ENCODE measurements at places on chromosomes 2 and 18.

DNA sequence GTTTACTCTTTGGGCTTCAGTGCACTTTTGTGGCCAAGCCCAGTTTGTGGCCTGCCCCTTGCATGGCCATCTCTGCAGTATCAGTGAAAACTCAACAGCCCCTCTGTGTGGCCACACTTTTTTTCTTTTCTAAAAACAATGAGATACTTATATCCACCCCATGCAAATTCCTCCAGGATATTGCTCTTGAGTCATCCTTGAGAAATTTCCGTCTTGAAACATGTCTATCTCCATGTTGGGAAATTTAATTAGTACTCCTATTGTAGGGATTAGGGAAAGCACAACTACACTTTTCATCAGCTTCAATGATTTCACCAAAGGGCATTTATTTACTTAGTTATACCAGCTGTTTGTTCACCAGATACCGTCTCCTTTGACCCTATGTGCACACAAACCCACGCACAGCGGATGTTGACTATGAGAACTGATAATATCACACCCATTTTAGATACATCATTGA, 993.1 kb downstream of the TSN start:
- H3K27me3 ChIP-seq, result no peaks in the 10 kb centered on the region
- H3K4me3 ChIP-seq, result no peak overlapping the region
- H3K36me3 ChIP-seq, result no peaks in the 10 kb centered on the region
- no peak for DNase-seq
- no peaks in the 10 kb centered on the region for H3K4me1 ChIP-seq

GRCh38 chr2:27833931-27834330, 56.3 kb downstream of the RBKS start:
- peaks cover 16% of the 10 kb centered on the region for H3K36me3 ChIP-seq
- H3K27me3 ChIP-seq, result no peaks in the 10 kb centered on the region
- H3K4me3 ChIP-seq, result no peak overlapping the region
- H3K27ac ChIP-seq, result no peak overlapping the region
- no peak for DNase-seq
- no peaks in the 10 kb centered on the region for H3K4me1 ChIP-seq

GRCh38 chr18:74517236-74517630, 17.1 kb upstream of the CNDP1 start:
- H3K36me3 ChIP-seq, result peaks cover 44% of the 10 kb centered on the region
- H3K27ac ChIP-seq, result no peak overlapping the region
- no peak for DNase-seq
- peaks cover 49% of the 10 kb centered on the region for H3K4me1 ChIP-seq

DNA sequence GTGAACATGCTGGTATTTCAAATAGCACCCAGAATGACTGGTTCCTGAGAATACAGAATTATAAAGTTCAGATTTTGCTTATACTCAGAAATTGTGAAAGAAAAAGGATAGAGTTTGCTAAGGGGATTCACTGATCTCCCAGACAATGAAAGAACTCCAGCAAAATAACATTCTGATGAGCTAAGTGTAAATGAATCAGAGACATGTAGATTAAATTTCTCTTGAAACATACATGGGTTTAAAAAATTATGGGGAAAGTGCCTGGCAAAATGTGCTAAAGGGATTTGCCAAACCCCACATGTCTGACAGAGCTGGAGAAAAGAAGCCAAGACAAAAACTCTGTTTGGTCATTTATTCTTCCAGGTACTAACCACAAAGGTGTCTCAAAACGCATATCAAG, 116.3 kb downstream of the FTCDNL1 start:
- no peaks in the 10 kb centered on the region for H3K27me3 ChIP-seq
- no peak overlapping the region for H3K27ac ChIP-seq
- no peak overlapping the region for H3K4me3 ChIP-seq
- no peak for DNase-seq
- H3K36me3 ChIP-seq, result no peaks in the 10 kb centered on the region

- H3K4me3 ChIP-seq, result no peak overlapping the region
- DNase-seq, result no peak
- H3K4me1 ChIP-seq, result no peaks in the 10 kb centered on the region
- no peak overlapping the region for H3K27ac ChIP-seq
Observed at GRCh38 chr2:110748489-110748867, 16.1 kb downstream of the ACOXL start.

DNA sequence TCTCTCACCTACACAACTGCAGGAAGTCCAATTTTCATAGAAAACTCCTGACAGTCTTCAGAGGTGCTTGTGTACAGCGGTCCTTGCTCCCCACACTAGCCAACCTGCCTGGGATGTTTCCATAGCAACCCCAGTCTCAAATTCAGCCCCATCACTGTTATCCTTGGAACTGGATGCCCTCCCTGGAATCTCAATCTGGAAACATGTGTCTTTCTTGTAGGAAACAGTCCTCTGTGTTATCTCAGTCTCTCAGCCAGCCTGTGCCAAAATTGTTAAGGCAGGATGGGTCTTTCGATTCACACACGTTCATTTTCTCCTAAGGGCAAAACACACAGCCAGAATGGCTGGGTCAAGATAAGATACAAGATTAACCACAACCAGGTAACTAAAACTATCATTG, 295.5 kb upstream of the RND3 start:
- no peak overlapping the region for H3K4me3 ChIP-seq
- no peak for DNase-seq
- no peaks in the 10 kb centered on the region for H3K4me1 ChIP-seq

- H3K27me3 ChIP-seq, result no peaks in the 10 kb centered on the region
- no peak overlapping the region for H3K4me3 ChIP-seq
- H3K27ac ChIP-seq, result no peak overlapping the region
- H3K4me1 ChIP-seq, result no peaks in the 10 kb centered on the region
- DNase-seq, result no peak
Observed at GRCh38 chr2:159124441-159124911, 156.0 kb downstream of the TANC1 start.

- H3K27me3 ChIP-seq, result no peaks in the 10 kb centered on the region
- DNase-seq, result no peak
Observed at GRCh38 chr18:54043484-54044251, 180.8 kb downstream of the MBD2 start.

GRCh38 chr18:24019641-24020331, 5.2 kb downstream of the TTC39C start:
- no peak overlapping the region for H3K27ac ChIP-seq
- peaks cover 3% of the 10 kb centered on the region for H3K36me3 ChIP-seq
- no peaks in the 10 kb centered on the region for H3K27me3 ChIP-seq
- no peak overlapping the region for H3K4me3 ChIP-seq
- DNase-seq, result no peak
- H3K4me1 ChIP-seq, result peaks cover 20% of the 10 kb centered on the region

GRCh38 chr2:4715065-4715464, 977.1 kb upstream of the SOX11 start:
- no peaks in the 10 kb centered on the region for H3K27me3 ChIP-seq
- no peak overlapping the region for H3K27ac ChIP-seq
- no peaks in the 10 kb centered on the region for H3K4me1 ChIP-seq

- H3K27me3 ChIP-seq, result no peaks in the 10 kb centered on the region
- no peak for DNase-seq
- no peaks in the 10 kb centered on the region for H3K4me1 ChIP-seq
- H3K27ac ChIP-seq, result no peak overlapping the region
- no peak overlapping the region for H3K4me3 ChIP-seq
- H3K36me3 ChIP-seq, result no peaks in the 10 kb centered on the region
Observed at GRCh38 chr2:33365264-33365970, 111.0 kb upstream of the RASGRP3 start.

GRCh38 chr2:233817361-233817911, 36.9 kb downstream of the HJURP start:
- no peak for DNase-seq
- no peak overlapping the region for H3K4me3 ChIP-seq
- H3K27ac ChIP-seq, result peak overlapping the region; percentile 31
- H3K4me1 ChIP-seq, result peaks cover 2% of the 10 kb centered on the region
- no peaks in the 10 kb centered on the region for H3K27me3 ChIP-seq

DNA sequence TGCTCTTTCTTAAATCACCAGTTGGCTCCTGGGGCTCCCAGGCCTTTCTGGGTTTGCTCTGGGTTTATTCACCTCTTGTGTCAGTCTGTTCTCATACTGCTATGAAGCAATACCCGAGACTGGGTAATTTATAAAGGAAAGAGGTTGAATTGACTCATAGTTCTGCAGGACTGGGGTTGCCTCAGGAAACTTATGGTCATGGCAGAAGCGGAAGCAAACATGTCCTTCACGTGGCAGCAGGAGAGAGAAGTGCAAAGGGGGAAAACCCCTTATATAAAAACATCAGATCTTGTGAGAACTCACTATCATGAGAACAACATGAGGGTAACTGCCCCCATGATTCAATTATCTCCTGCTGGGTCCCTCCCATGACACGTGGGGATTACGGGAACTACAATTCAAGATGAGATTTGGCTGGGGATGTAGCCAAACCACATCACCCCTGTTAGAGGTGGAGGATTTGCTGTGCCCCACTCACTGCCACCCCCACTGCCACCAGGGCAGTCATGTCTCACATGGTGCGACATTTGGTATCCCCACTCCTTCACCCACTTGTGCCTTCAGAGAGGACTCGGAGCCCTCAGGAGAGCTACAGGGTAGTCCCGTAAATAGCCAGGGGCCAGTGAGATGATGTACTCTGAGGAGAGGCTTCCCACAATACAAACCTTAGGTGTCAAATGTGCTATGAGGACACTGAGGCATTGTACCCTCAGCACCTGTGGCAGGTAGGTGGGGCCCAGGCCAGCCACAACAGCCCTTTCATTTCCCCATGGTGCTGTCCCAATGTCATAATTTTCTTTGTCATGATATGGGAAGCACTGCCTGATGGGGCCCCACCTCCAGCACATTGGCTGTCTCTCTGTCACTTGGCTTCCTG, 35.7 kb downstream of the CDC42EP3 start:
- H3K27me3 ChIP-seq, result no peaks in the 10 kb centered on the region
- no peaks in the 10 kb centered on the region for H3K36me3 ChIP-seq
- no peak overlapping the region for H3K4me3 ChIP-seq

- DNase-seq, result no peak
- H3K27me3 ChIP-seq, result no peaks in the 10 kb centered on the region
- H3K36me3 ChIP-seq, result peaks cover 57% of the 10 kb centered on the region
- H3K4me1 ChIP-seq, result peaks cover 18% of the 10 kb centered on the region
Observed at GRCh38 chr2:201152999-201153815, 29.7 kb upstream of the CASP10 start.

DNA sequence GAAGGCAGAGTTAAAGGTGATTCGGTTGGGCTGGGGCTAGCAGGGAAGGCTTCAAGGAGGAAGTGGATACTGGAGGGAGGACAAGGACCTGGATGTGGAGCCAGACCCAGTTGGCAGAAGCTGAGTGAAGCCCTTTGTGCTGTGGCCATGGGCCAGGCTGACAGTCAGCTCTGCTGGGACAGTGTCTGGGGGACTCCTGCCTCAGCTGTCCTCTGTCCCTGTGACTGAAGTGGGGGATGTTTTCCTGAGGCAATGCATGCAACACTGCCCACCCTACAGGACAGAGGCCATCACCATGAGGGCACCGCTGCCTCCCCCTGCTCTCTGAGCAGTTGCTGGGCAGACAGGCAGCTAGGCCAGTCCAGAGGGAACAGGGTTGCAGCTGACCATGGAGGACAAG, 40.0 kb downstream of the ST8SIA5 start:
- H3K4me3 ChIP-seq, result no peak overlapping the region
- DNase-seq, result no peak
- no peaks in the 10 kb centered on the region for H3K36me3 ChIP-seq
- H3K4me1 ChIP-seq, result no peaks in the 10 kb centered on the region

- no peak for DNase-seq
- no peaks in the 10 kb centered on the region for H3K36me3 ChIP-seq
- H3K27ac ChIP-seq, result no peak overlapping the region
- H3K27me3 ChIP-seq, result no peaks in the 10 kb centered on the region
- no peak overlapping the region for H3K4me3 ChIP-seq
Observed at GRCh38 chr2:160261732-160262131, 61.7 kb upstream of the ITGB6 start.

DNA sequence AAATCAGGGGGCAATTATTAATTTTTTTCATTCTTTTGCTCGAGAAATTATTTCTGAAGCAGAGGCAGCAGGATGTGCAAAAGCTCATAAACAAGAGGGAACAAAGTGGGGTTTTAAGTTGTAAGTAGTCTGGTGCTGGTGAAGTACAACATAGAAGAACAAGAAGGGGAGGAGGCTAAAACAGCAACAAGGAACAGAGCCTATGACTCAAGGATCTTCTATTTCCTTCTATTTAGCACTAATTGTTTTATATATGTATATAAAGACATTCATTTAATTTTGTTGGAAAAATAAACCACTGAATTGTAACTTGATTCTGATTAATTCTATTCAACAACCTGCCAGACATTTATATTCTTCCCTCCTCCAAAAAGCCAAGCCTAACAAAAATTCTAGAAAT, 35.0 kb downstream of the YES1 start:
- DNase-seq, result no peak
- H3K4me1 ChIP-seq, result peaks cover 7% of the 10 kb centered on the region
- H3K27ac ChIP-seq, result no peak overlapping the region
- H3K36me3 ChIP-seq, result no peaks in the 10 kb centered on the region

- no peak overlapping the region for H3K27ac ChIP-seq
- H3K27me3 ChIP-seq, result no peaks in the 10 kb centered on the region
- no peaks in the 10 kb centered on the region for H3K36me3 ChIP-seq
- no peak for DNase-seq
- no peaks in the 10 kb centered on the region for H3K4me1 ChIP-seq
- no peak overlapping the region for H3K4me3 ChIP-seq
Observed at GRCh38 chr2:19706332-19706731, 195.5 kb downstream of the TTC32 start.

DNA sequence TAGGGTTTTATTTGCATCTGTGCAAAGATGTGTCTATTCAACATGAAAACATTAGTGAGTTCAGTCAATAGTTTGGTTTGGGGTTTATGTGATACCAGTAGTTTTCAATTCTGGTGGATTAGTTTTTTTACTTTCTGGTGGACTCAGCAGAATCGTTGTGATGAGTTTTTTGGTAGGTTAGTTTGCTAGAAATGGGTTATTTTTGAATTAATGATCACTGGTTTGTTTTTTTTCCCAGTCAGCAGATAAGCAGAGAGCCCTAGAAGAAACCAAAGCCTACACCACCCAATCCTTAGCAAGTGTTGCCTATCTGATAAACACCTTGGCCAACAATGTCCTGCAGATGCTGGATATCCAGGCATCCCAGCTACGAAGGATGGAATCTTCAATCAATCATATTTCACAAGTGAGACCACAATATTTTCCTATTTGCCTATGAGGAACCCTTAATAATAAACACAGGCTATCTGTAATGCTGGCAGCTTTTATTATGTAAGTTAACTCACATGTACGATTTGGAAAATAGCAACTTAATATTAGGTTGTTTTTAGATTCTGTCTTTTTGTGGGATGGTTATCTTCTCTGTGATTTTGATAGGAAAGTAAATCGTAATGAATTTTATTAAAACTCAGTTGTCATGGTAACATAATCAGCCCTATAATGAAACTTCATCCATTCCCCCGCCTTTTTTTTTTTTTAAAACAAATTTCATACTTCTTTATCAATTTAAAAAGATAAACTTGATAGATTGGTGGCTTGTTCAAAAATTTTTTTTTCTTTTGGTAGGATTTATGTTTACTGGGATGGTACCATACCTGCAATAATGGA, 38.7 kb downstream of the ABI2 start:
- no peak overlapping the region for H3K27ac ChIP-seq
- H3K4me1 ChIP-seq, result no peaks in the 10 kb centered on the region
- no peaks in the 10 kb centered on the region for H3K36me3 ChIP-seq

GRCh38 chr2:30259827-30260679, 28.7 kb downstream of the LBH start:
- H3K4me3 ChIP-seq, result no peak overlapping the region
- H3K36me3 ChIP-seq, result no peaks in the 10 kb centered on the region
- H3K27me3 ChIP-seq, result no peaks in the 10 kb centered on the region
- H3K27ac ChIP-seq, result no peak overlapping the region
- DNase-seq, result no peak
